Pancreas (tissue), 10 donors: ENCODE measurements at places on chromosomes 13 and 19. TPM values are rescaled to one million over a fixed set of nuclear protein-coding genes. Genes with fewer than 3 reads are reported as not detected.

ZNF382 gene
- 2.2 TPM for polyA plus RNA-seq

TMEM59L gene
- polyA plus RNA-seq = 5.2 TPM

- no peak for DNase-seq
Measured at GRCh38 chr19:15812060-15812722, 3.3 kb downstream of the OR10H1 start.

GRCh38 chr13:49836516-49836915 is 44.0 kb upstream of the KPNA3 start:
- DNase-seq = no peak

- no peak for DNase-seq
Measured at GRCh38 chr13:20461481-20461859, 64.2 kb downstream of the CRYL1 start.

DNA sequence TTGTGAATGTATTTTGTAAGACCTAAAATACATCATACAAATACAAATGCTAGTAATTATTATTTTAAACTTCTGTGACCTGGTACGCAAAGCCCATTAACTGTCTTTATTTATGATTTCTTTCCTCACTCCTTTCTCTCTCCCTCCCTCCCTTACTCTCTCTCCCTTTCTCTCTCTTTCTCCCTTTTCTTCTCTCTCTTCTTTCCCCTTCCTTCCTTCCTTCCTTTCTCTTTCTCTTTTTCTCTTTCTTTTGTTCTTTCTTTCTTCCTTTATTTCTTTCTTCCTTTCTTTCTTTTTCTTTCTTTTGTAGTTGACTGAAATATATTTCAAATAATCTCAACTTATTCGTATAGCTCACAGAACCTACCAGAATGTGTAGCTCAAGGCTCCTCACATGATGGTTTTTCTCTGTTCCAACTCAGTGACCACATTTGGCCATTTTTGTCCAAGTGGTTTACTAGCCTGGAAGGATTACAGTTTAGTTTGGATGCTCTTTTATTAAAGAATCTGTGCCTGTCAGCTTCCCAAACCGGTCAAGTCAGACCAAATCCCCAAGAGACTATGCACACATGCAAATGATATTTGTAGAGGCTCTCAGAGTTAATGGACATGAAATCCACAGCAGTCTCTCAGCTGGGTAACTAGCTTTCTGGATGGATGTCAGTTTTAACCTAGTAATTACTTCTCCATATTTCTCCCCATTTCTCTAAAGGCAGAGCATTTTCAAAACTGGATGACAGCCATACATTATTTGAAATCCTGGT is 71.7 kb downstream of the POSTN start:
- no peak for DNase-seq

- no peak for DNase-seq
Measured at GRCh38 chr13:66402066-66402465, 828.1 kb downstream of the PCDH9 start.

- DNase-seq = no peak
Measured at GRCh38 chr13:98909016-98909415, 68.8 kb downstream of the DOCK9 start.
